Kidney epithelial cell (primary cell): ENCODE measurements at places on chromosomes 3 and 15. TPM values are rescaled to one million over a fixed set of nuclear protein-coding genes. Genes with fewer than 3 reads are reported as not detected.
A peak's percentile ranks its signal among the peaks of the same experiment; 100 is the strongest.

DNA sequence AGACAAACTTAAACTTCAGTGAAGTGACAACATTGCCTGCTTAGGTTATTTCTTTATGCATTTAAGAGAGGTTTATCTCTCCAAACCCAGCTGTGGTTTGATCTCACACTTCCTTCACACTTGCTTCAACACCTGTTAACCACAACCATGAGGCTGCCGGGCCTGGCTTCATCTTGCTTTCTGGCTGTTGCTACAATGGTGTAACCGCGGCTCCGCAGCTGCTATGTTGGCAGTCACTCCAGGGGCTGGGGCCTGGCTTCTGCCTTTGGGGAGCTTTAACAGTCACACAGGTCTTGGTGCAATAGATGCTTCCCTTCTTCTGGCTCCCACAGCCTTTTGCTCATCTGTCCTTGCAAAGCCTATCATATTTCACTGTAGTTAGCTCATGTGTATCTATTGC lies 72.9 kb upstream of the MNS1 start:
- DNase-seq: no peak

GP9 gene
- total RNA-seq: not detected in 2 replicates

- DNase-seq: no peak
These were observed 11.5 kb upstream of the TSEN2 start for GRCh38 chr3:12472796-12473195.

COX5A gene
- total RNA-seq: 132 and 136 TPM in 2 replicates

SPATA12 gene
- 0.38 and 0.48 TPM in 2 replicates for total RNA-seq

GRCh38 chr15:72614810-72615532 lies 39.5 kb upstream of the GOLGA6B start:
- no peak for DNase-seq

GRCh38 chr3:59862686-59863085 lies 812.9 kb upstream of the CFAP20DC start:
- peak; percentile 10 for DNase-seq

LRRC31 gene
- not detected in 2 replicates for total RNA-seq

- no peak for DNase-seq
These were observed 130.6 kb upstream of the FHIT start for GRCh38 chr3:61381745-61382392.

DNA sequence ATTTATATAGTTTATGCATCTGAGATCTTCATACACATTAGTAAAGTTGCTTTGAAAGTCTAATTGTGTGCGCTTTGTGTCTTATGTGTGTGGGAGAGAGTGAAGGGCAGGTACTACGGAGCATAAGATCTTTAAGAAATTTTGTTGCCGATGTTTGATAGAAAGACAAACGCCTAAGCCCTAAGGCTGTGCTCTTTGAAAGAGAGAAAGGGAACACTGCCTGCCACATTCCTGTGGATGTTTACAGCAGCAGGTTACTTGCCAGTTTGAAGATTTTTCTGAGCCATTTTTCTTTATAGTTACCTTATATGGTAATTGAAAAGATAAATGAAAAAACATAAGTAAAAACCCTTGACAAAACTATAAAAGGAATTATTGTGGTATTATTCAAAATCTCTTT lies 17.0 kb downstream of the DTWD1 start:
- DNase-seq: no peak

- DNase-seq: no peak
These were observed 56.1 kb upstream of the TRPM1 start for GRCh38 chr15:31157644-31158069.

CPNE4 gene
- 2.5 and 3.7 TPM in 2 replicates for total RNA-seq

BCHE gene
- 6.6 and 12.7 TPM in 2 replicates for total RNA-seq
